Stimulated activated CD4-positive, alpha-beta T cell treated with anti-CD3 and anti-CD28 coated beads, TNF-alpha, amount 100 ng/mL, for 1 hour (primary cell): ENCODE measurements at places on chromosomes 16 and 17.

- no peak for DNase-seq
Observed at GRCh38 chr16:87602821-87603683, 744 bp downstream of the JPH3 start.

- peak; percentile 83 for DNase-seq
Observed at GRCh38 chr17:81666342-81667191, at the start of the genes CCDC137 and OXLD1. CCDC137 (plus strand) TSS chr17:81666737; CDS start chr17:81666767, 30 bp downstream. OXLD1 (minus strand) TSS chr17:81666605; CDS start chr17:81666577, 28 bp downstream.

DNA sequence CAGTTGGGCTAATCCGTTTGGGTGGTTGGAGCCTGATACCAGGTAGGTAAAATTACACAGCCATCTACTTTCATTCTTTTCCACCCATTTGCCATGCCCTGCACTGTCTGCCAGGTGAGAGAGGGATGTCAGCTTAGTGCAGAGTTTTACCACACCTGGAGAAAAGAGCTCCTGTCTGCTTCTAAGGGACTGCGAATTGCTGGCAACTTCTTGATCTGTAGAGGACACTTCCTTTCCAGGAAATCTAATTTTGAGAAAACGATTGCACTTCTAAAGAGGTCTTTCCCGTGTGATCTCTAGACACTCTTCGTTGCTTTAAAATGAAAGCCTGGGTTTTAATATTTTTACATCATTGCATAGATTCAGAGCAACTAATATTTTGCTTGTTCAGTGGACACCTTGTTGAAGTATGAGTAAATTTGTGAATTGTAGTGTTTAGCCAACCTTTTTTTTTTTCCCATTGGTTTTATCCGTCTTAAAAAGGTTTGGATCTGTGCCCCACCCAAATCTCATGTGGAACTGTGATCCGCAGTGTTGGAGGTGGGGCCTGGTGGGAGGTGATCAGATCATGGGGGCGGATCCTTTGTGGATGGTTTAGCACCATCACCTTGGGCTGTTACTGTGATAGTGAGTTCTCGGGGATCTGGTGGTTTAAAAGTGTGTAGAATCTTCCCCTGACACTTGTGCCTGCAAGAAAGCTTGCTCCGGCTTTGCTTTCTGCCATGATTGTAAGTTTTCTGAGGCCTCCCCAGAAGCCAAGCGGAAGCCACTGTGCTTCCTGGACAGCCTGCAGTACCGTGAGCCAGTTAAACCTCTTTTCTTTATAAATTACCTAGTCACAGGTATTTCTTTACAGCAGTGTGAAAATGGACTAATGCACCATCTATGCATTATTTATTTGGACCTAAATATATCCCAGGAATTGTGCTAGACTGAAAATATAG lies 104.6 kb downstream of the PRKCA start:
- no peak for DNase-seq

GRCh38 chr16:67563708-67564468 lies 1.6 kb downstream of the CTCF start:
- no peak for DNase-seq

- DNase-seq, result peak; percentile 30
Observed at GRCh38 chr17:42536372-42537155, 523 bp downstream of the NAGLU start.

GRCh38 chr17:74922694-74923537 lies at the start of gene USH1G:
USH1G (minus strand) TSS chr17:74923255; CDS start chr17:74923073, 182 bp downstream.
- no peak for DNase-seq

GRCh38 chr17:79606487-79607281 lies 4.2 kb downstream of the RBFOX3 start:
- no peak for DNase-seq

- no peak for DNase-seq
Observed at GRCh38 chr17:70855401-70856054, 686.2 kb downstream of the KCNJ2 start.

DNA sequence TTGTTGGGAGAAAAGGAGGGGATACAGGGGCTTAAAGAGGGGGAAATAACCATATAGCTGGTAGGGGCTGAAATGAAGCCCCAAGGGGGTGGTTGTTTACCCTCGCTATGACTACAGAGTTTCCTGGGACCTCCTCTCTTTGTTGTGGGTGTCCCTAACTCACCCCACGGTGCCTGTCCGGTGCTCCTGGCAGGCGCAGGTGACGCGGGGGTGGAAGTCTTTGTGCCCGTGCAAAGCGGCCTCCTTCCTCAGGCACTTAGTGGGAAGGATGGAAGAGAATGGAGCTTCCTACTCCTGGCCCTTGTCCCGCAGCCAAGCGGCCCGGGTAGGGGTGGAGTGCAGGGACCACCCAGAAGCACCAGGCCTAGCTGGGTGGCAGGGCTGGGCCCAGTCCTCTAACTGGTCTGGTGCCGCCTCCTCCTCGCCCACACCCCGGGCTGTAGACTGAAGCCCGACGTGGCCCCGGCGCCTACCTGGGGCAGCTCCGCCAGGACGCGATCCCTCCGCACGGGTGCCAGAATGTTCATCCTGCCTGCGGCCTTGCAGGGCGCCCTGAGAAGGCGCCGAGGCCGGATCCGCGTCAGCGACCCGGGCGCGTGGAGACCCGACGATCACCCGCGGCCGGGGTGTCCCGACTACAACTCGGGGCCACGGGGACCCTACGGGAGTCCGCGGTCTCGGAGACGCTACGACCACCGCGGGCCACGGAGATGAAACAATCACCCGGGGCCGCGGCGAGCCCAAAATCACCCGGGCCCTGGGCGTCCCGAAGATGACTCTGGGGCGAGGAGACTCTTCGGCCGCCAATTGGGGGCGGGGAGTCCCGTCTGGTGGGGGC lies 709 bp downstream of the RAB34 start:
- no peak for DNase-seq

GRCh38 chr17:27657620-27658019 lies 26.6 kb downstream of the LGALS9 start:
- DNase-seq, result no peak

- DNase-seq, result no peak
Observed at GRCh38 chr17:66569572-66569971, 265.3 kb upstream of the CACNG5 start.

DNA sequence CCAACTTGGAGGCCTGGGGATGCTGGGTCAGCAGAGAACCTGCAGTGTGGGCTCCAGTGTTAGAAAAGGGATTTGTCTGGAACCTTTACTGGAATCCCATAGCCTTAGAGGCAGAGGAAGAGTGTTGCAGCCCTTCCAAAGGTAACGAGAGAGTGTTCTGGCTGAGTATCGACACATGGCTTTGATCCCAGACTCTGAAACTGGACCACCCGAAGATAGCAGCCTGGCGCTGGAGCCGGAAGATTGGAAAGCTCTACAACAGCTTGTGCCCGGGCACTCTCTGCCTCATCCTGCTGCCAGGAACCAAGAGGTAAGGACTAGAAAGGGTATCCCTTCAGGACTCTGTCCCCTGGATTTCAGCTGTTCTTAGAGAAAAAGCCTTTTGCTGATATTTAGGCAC lies 39.7 kb downstream of the REXO5 start:
- no peak for DNase-seq

GRCh38 chr17:80388175-80388574 lies 26.8 kb upstream of the ENDOV start:
- no peak for DNase-seq

GRCh38 chr16:720447-720989 lies 428 bp upstream of the ANTKMT start:
- no peak for DNase-seq
